ENCODE measurements at places on chromosomes 6 and 20. TPM values are rescaled to one million over a fixed set of nuclear protein-coding genes. Genes with fewer than 3 reads are reported as not detected.

HDGFL1 gene
- total RNA-seq: not detected

KHDRBS2 gene
- total RNA-seq: 0.76 TPM

TRIM15 gene
- total RNA-seq: 0.35 TPM

ELOVL2 gene
- 1.1 TPM for total RNA-seq

PRDM1 gene
- total RNA-seq: 0.78 TPM

TTLL9 gene
- total RNA-seq: 0.39 TPM

MYBL2 gene
- 133 TPM for total RNA-seq

LINC00237 gene
- 0.78 TPM for total RNA-seq

FABP7 gene
- total RNA-seq: 5.9 TPM

ENPP4 gene
- 2.8 TPM for total RNA-seq

DDX43 gene
- 0.60 TPM for total RNA-seq

WRNIP1 gene
- 36.3 TPM for total RNA-seq

ADTRP gene
- 0.98 TPM for total RNA-seq

GRCh38 chr20:20181322-20181721 lies 129.0 kb downstream of the CFAP61 start:
- H3K36me3 ChIP-seq: no peaks in the 10 kb centered on the region
- 0 out of 2 replicates have a peak, but pooled peaks cover 2% of the 10 kb centered on the region for H3K4me1 ChIP-seq
- no peak overlapping the region for H3K4me3 ChIP-seq
- no peak overlapping the region for H3K27ac ChIP-seq
- DNase-seq: no peak
- H3K27me3 ChIP-seq: peaks cover 3% of the 10 kb centered on the region

DNA sequence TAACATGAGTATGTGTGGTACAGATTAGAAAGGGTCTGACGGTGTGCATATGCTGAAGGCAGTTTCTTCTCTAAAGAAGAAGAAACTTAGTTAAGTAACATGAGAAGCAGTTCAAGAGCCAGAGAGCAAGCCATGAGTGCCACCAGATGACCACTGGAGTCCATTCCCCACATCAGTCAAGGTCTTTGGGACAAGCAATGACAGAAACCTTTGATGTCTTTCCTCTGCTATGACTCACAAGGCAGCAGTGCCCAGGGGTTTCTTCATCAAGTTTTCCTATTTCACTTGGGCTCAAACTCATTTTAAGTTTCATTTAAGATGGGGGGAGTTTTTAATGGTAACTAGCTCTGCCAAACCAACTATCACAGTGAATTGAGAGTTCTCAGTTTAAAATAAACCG lies 303.8 kb upstream of the TBX18 start:
- H3K27ac ChIP-seq: no peak overlapping the region
- H3K36me3 ChIP-seq: no peaks in the 10 kb centered on the region
- no peaks in the 10 kb centered on the region for H3K27me3 ChIP-seq
- H3K4me1 ChIP-seq: peaks cover 8% of the 10 kb centered on the region
- no peak overlapping the region for H3K4me3 ChIP-seq

GRCh38 chr20:32192698-32193097 lies 14.8 kb downstream of the PLAGL2 start:
- H3K36me3 ChIP-seq: peaks cover 28% of the 10 kb centered on the region
- peaks cover 20% of the 10 kb centered on the region for H3K4me1 ChIP-seq
- no peaks in the 10 kb centered on the region for H3K27me3 ChIP-seq
- no peak overlapping the region for H3K4me3 ChIP-seq

DNA sequence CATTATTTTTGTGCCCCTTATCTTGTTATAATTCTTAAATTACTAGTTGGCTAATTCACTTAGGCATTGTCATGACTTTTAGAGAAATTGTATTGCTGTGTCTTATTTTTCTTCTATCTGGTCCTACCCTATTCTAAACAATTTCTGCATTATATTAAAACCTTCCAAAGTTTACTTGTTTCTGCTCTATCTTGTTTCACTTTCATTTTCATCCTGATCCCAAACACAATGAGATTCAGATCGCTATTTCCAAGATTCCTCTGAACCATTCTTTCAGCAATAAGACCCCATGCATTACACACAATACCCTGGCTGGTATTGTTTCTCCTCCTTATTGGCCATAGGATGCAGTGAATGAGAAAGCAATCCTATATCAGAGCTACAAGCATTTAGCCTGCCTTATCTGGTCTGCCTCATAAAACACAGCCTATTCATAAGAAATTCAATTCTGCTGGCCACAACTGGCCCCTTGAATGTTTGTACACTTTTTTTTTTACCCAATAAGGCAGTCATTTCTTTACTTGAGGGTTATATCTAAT lies 69.9 kb upstream of the POU3F2 start:
- H3K27me3 ChIP-seq: no peaks in the 10 kb centered on the region
- H3K4me3 ChIP-seq: no peak overlapping the region
- H3K4me1 ChIP-seq: no peaks in the 10 kb centered on the region
- DNase-seq: no peak

- no peaks in the 10 kb centered on the region for H3K4me1 ChIP-seq
- H3K27ac ChIP-seq: no peak overlapping the region
These were observed 353.3 kb upstream of the ARID1B start for GRCh38 chr6:156423829-156424228.

DNA sequence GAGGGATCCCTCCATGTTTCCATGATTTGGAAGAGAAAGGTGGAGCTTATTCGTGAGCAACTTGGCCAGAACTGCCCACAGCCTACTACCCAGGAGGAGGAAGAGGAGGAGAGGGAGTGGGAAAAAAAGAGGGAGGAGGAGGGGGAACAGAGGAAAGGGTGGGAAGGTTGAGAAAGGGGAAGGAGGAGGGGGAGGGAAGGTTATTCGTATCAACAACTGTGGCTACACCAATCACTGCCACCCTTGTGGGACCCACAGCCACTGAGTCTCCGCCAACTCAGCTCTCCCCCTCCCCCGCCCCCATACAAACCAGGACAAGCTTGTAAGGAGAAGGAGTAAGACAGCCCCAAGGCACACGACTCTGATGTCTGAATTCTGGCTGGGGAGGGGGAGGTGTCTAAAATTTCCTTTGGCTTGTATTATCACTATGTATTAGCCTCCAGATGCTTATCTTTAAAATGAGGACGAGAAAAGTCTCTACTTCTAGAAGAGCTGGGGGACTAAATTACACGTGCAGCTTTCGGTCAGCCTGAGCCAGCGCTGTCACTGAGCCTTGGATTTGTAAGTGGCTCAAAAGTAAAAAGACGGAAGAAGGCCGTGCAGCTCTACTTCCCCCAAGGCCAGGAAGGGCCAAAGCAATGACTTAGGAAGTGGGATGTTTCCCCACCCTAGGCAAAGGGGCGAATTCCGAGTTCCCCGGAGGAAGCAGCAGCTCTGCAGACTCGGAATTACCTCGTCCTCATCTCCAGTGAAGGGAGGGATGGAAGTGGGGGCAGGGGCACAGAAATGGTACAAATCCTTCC lies 1.0 kb downstream of the FKBP1A start:
- H3K4me3 ChIP-seq: peak overlapping the region; percentile 83
- no peaks in the 10 kb centered on the region for H3K36me3 ChIP-seq
- peaks cover 49% of the 10 kb centered on the region for H3K4me1 ChIP-seq
- peak overlapping the region; percentile 65 for H3K27ac ChIP-seq
- no peak for DNase-seq

DNA sequence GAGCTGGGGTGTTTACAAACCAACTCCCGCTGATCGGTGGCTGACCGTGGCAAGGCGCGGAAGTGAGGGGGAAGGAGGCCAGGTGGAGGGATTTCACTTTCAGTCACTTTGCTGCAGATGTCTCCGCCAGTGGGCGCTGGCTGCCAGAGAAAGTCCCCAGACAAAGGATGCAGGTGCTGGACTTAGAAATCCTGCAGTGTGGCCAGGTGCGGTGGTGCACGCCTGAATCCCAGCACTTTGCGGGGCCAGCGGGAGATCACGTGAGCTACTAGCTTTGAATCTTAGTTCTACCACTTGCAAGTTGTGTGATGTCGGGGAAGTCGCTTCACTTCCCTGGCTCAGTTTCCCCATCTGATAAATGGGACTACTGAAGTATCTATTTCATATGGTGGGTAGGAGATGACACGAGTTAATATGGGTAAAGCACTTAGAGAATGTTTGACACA lies 180.4 kb downstream of the ZNF217 start:
- peaks cover 17% of the 10 kb centered on the region for H3K4me1 ChIP-seq
- peak; percentile 88 for DNase-seq
- no peaks in the 10 kb centered on the region for H3K36me3 ChIP-seq
- no peaks in the 10 kb centered on the region for H3K27me3 ChIP-seq

GRCh38 chr6:93327857-93328256 lies 91.5 kb downstream of the EPHA7 start:
- H3K27ac ChIP-seq: no peak overlapping the region
- H3K4me1 ChIP-seq: no peaks in the 10 kb centered on the region
- H3K4me3 ChIP-seq: no peak overlapping the region
- H3K36me3 ChIP-seq: no peaks in the 10 kb centered on the region
- H3K27me3 ChIP-seq: no peaks in the 10 kb centered on the region
- no peak for DNase-seq

GRCh38 chr6:157121897-157122296 lies 201.4 kb downstream of the TMEM242 start:
- H3K36me3 ChIP-seq: no peaks in the 10 kb centered on the region
- H3K4me1 ChIP-seq: peaks cover 26% of the 10 kb centered on the region
- H3K27me3 ChIP-seq: no peaks in the 10 kb centered on the region
- H3K4me3 ChIP-seq: no peak overlapping the region

DNA sequence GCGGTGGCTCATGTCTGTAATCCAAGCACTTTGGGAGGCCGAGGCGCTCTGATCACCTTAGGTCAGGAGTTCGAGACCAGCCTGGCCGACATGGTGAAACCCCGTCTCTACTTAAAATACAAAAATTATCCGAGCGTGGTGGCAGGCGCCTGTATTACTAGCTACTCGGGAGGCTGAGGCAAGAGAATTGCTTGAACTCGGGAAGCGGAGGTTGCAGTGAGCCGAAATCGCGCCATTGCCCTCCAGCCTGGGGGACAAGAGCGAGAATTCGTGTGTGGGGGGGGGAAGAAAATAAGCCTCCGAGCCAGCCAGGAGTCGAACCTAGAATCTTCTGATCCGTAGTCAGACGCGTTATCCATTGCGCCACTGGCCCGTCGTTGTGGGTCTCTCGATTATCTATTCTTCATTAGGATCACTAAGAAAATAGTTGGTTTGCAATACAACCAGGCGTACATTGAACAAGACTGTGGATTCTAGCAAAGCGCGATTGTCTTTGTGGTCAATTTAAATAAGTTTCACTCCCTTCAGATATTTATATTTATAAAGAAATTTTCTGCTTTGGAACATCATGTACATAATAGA lies 33.9 kb upstream of the PRSS16 start:
- peaks cover 15% of the 10 kb centered on the region for H3K4me1 ChIP-seq
- no peaks in the 10 kb centered on the region for H3K27me3 ChIP-seq
- H3K27ac ChIP-seq: no peak overlapping the region

- H3K4me3 ChIP-seq: no peak overlapping the region
- no peak for DNase-seq
- H3K27ac ChIP-seq: no peak overlapping the region
- no peaks in the 10 kb centered on the region for H3K27me3 ChIP-seq
These were observed 19.3 kb downstream of the SIRT5 start for GRCh38 chr6:13593720-13594119.

DNA sequence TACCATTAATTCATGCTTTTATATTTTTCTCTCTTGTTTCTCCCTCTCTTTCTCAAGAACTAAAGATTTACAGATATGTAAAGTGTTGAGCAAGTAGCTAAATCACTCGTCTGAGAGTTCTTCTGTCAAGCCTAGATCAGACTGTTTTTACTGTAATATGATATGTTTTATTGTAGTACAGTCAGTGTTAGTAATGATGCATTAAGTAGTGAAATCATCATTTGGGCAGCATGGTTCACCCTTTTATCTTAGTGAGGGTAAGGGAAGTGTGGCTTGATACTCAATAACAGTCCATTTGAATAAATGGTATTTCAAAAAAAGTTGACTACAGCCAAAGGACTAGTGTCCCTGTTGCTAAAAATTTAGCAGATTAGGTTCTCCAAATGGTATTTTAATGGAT lies 9.2 kb downstream of the CYB5R4 start:
- no peak overlapping the region for H3K27ac ChIP-seq
- peaks cover 2% of the 10 kb centered on the region for H3K4me1 ChIP-seq
- no peak overlapping the region for H3K4me3 ChIP-seq
- no peaks in the 10 kb centered on the region for H3K27me3 ChIP-seq
- peaks cover 52% of the 10 kb centered on the region for H3K36me3 ChIP-seq

GRCh38 chr20:62792182-62792939 lies 3.9 kb upstream of the MRGBP start:
- no peaks in the 10 kb centered on the region for H3K36me3 ChIP-seq
- H3K4me1 ChIP-seq: peaks cover 16% of the 10 kb centered on the region
- no peak overlapping the region for H3K4me3 ChIP-seq
- H3K27me3 ChIP-seq: peaks cover 19% of the 10 kb centered on the region
- DNase-seq: no peak
- H3K27ac ChIP-seq: no peak overlapping the region

DNA sequence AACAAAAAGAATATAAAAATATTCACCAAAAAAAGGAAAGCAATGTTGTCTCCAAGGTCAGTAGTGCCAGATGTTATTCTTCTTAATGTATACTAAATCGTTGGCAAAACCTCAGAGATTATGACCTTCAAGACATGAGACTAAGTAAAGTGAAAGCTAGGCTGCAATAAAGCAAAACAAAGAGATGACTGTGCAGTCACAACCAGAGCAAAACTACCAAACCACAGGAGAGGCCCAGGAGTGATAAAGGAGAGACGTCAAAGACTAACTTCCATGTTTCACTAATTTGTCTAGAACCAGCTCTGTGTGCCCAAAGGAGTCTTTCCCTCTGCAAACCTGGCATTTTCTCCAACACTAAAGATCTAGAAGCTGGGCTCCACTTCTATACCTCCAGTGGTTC lies 155.9 kb upstream of the POU3F2 start:
- no peak for DNase-seq
- H3K4me3 ChIP-seq: no peak overlapping the region
- no peaks in the 10 kb centered on the region for H3K27me3 ChIP-seq
- peaks cover 11% of the 10 kb centered on the region for H3K36me3 ChIP-seq
- no peak overlapping the region for H3K27ac ChIP-seq

DNA sequence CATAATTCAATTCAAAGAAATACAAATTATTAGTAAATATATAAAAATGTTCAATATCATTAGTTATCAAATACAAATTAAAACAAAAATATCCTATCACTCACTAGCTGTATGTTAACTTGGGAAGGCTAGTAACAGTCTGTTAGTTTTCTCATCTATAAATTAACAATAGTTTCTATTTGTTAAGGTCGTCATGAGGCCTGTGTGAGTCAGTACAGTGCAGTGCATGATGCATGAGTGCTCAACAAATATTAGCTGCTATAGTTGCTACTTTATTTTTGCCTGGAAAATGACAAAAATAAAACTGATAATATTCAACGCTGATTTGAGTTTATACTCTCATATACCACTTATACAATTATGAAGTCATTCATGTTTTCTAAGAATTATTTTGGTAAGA lies 401.6 kb upstream of the RUNX2 start:
- no peak for DNase-seq
- H3K4me1 ChIP-seq: 0 out of 2 replicates have a peak, but pooled peaks cover 7% of the 10 kb centered on the region
- no peak overlapping the region for H3K4me3 ChIP-seq

- H3K27me3 ChIP-seq: no peaks in the 10 kb centered on the region
- H3K4me1 ChIP-seq: peaks cover 30% of the 10 kb centered on the region
- no peak for DNase-seq
- no peaks in the 10 kb centered on the region for H3K36me3 ChIP-seq
- no peak overlapping the region for H3K4me3 ChIP-seq
These were observed 5.2 kb upstream of the MANEA start for GRCh38 chr6:95572098-95572497.

- no peak overlapping the region for H3K27ac ChIP-seq
- H3K36me3 ChIP-seq: no peaks in the 10 kb centered on the region
- no peaks in the 10 kb centered on the region for H3K4me1 ChIP-seq
- no peak overlapping the region for H3K4me3 ChIP-seq
- no peaks in the 10 kb centered on the region for H3K27me3 ChIP-seq
- DNase-seq: no peak
These were observed 38.5 kb upstream of the TGM6 start for GRCh38 chr20:2342243-2342642.

Data from WTC11 (cell line).